ENCODE measurements at places on chromosomes 1 and 21.

DNA sequence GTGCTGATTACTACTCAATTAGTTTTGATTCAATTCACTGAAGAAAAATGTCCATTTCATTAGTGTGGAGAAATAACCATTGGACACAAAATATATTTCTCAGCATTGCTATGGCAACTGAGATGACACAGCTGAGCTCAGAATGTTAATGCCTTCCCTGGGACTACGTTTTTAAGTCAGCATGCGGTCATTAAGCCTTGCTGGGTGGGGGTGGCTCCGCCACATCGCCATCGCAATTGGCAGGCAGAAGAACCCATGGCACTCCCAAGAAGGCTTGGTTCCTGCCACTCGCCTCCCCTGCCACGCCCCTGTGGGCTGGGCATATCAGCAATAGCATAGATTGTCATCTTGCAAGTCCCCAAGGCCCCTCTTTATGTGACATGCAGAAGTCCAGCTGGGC is 256.7 kb upstream of the CAMK1G start:
- DNase-seq = no peak

DNA sequence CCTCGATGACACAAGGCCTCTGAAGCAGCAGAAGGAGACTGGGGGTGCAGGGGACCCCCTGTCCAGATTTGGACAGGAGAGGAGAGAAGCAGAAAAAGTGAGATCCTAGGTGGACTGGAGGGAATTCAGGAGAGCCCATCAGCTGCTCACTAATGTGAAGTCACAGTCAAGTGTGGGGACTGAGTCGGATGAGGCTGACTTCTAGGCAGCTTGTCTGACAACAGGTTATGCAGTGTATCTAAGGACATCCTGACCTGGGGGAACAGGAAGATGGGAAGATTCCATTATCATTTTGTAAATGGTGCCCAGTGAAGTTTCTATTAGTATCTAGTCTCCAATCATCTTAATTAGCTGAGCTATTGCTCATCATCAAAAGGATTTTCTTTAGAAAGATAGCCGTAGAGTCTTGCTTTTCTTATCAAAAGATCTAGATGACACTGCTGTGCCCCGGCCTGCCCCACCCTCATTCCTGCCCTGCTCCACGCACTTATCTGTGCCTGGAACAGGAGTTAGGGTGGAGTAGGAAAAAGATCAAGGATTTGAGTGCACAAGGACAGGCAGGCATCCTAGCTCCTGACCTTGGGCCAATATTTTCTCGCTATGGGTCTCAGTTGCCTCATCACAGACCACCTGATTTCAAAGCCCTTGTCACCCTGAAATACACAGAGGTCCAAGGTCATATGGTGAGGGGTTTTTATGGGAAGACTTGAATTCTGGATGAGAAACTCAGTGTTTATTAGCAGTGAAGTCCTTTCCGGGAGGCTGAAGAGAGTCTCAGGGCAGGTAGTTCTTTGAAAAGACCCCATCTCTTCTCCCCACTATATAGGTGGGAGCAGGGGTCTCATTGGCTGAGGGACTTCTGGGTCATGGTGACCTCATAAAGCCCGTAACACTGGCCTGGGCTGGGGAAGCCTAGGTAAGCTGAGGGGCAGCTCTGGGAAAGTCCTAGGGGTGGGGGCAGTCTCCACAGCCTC is at the start of gene MROH7:
MROH7 (plus strand) TSS at position 924 of the 974 bp plus-strand sequence. CDS start 11,141 bp downstream, outside the sequence.
- no peak for DNase-seq

GRCh38 chr1:178020968-178021640 is 51.2 kb upstream of the SEC16B start:
- DNase-seq = no peak

GRCh38 chr21:29195981-29196669 is 65.7 kb downstream of the MAP3K7CL start:
- peak; percentile 32 for DNase-seq

Measured in effector memory CD4-positive, alpha-beta T cell (primary cell).